Esophagus squamous epithelium (tissue), 5 donors: ENCODE measurements at places on chromosomes 11 and 22.

- no peak for DNase-seq
Observed at GRCh38 chr22:31162015-31162765, 2.2 kb downstream of the RNF185 start.

DNA sequence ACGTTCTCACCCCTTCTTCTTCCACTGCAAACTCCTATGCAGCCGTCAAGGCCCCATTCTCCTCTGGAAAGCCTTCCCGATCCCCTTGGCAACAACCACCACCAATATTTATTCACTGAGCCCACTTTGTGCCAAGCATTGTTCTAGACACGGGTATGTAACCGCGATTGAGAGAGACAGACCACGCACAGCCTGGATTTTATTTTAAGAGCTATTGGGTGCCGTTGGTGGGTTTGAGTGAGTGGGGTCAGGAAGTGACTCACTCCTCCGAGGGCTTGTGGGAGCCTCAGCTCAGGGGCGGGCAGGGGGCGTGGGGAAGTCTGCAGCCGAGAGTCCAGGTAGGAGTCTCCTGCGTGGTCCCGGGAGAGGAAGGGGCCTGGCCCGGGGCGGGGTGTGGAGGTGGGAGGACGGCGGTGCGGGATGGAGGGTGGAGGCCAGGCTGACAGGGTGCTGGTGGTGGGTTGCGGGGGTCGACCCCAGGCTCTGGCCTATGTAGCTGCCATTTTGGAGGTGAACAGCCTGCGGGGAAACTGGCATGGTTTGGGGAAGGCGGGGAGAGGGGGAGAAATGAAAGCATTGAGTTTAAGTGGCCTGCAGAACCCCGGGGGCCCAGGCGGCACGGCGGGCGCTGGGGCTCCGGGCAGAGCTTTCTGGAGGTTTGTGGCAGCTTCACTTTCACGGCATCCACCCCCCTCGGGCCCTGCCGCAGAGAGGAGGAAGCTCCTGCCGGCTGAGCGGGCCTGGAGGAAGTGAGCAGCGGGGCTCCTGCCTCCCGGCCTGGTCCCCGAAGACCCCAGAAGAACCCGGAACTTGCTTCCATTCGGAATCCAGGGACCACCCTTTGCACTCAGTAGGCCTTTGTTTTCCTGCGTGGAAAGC is 547 bp downstream of the PARVG start:
- DNase-seq: no peak

- DNase-seq: no peak
Observed at GRCh38 chr11:61201476-61201875, 1.8 kb upstream of the PGA3 start.

- no peak for DNase-seq
Observed at GRCh38 chr11:71298761-71299181, 46.4 kb upstream of the SHANK2 start.

- DNase-seq: no peak
Observed at GRCh38 chr11:36105743-36106581, 162.1 kb downstream of the LDLRAD3 start.

- no peak for DNase-seq
Observed at GRCh38 chr11:83815736-83816135, 529.6 kb upstream of the CCDC90B start.

GRCh38 chr11:47904048-47904447 is 55.9 kb upstream of the NUP160 start:
- DNase-seq: no peak
